NCI-H524 treated with DMSO at 0.1 percent for 48 hours (cell line): ENCODE measurements at places on chromosomes 7 and 10.

DNA sequence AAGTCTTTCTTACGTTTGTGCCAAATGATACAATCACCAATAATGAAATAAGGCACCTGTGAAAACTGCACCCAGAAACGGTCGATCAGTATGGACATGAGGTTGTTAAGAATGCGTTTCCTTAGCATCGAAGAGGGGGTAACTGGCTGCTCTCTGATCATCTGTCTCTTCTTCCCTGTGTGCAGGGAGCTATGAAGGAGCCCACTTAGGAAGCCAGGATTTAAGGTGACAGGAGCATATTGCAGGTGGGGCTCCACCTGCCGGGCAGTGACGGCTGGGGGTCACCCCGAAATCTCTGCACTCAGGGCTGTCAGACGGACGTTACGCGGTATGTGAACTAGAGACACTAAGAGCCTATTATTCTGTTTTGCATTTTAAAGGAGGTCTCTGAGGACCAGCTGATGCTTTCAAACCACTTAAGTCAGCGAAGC lies 64.5 kb downstream of the CARD11 start:
- no peak for DNase-seq

- DNase-seq = no peak
These were observed 15.8 kb downstream of the SFXN4 start for GRCh38 chr10:119149729-119150128.

GRCh38 chr7:22990588-22990949 lies 23.4 kb downstream of the HYCC1 start:
- no peak for DNase-seq

GRCh38 chr10:42987575-42987974 lies 89.3 kb upstream of the RET start:
- DNase-seq = no peak

- no peak for DNase-seq
These were observed 47.9 kb upstream of the FAM20C start for GRCh38 chr7:144454-144826.

DNA sequence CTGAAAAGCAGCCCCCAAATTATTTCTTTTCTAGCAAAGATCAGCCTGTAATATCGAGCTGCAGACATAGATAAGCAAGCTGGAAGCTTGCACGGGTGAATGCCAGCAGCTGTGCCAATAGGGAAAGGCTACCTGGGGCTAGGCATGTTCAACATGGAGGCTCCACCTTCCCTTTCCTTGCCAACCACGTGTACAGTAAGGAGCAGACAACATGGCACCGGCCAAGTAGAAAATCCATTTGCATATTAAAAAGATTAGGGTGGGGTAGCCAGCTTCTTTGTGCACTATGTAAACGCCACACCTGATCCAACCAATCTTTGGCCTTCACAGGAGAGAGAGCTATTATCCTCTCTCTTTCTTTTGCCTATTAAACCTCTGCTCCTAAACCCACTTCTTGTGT lies 56.7 kb upstream of the SEPHS1 start:
- no peak for DNase-seq

DNA sequence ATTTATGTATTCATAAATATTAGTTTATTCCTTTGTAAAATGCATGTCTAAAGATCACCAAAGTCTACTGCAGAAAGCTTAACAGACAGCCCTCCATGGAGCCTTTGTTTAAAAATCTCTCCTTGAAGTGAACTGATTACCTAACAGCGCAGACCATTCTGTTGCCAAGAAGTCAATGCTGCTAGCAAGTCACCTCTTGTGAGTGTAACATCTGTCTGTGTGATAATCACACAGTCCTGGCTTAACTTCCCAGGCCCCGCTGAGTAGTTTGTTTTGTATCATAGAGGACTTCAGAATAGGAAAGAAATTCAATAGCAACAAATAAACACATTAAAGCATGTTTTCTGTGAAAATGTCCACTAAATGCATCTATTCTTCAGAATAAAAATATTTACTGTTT lies 435.3 kb upstream of the IGFBP3 start:
- DNase-seq = no peak

DNA sequence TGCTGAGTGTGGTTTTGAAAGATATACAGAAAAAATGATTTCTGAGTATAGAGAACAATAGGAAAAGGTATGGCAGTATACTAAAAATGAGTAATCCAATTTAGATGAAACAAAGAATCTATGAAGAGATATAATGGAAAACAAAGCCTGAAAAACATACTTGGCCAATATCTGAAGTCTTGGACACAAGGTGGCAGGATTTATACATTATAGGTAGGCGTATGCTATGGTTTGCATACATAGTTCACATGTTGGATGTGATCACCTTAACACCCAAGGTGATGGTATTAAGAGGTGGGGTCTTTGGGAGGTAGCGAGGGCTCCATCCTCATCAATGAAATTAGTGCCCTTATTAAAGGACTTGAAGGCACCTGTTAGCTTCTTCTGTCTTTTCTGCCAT lies 34.5 kb upstream of the BPGM start:
- no peak for DNase-seq

- DNase-seq = no peak
These were observed 6.2 kb downstream of the VWA2 start for GRCh38 chr10:114245121-114245791.

DNA sequence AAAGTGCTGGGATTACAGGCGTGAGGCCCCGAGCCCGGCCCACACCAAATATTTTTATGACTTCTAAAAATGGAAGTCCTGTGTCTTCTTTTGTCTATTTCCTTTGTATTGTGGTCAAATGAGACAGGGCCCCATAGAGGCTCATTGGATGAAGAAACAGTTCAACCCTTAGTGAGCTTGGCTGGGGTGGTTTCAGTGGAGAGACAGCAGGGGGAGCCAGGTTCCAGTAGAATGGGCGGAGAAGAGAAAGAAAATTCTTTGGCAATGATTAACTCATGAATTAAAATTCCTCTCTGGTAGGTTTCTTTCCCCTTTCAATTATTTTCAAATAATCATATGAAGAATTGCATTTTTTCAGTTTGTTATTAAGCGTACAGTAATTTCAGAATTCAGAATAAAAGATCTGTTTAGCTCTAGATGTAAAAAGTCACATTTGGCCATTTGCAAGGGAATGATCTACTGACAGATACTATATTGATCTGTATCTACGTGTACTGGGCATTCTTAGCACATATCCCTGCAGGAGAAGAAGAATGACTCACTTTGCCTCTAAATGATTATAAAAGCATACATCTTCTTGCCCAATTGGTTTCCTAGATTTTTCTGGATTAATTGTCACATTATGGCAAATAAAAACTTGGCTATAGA lies 43.2 kb downstream of the PNLIPRP3 start:
- DNase-seq = no peak

DNA sequence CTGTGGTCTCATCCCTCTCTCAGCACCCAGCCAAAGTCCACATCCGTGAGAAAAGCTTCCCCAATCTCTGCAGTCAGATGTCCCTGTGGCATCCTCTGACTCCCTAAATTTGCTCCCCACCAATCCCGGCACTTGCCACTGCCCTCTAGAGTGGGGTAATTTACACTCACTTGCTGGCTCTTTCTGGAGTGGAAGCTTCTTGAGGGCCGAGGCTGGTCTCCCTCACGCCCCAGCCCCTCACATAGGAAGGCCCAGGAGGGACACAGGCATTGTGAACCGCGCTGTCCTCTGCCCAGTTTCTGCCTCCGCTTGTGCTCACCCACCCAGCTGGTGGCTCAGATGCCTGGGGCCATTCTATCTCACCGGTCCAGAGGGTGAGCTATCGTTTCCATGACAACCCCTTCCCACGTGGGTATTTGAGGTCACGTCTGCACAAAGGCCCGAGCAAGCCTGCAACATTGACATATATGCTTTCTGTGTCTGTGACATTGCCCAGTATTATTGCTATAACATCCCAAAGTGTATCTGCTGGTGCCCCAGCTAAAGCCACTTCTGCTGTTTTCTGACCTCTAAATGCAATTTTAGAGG lies 97.3 kb upstream of the CTBP2 start:
- no peak for DNase-seq

- DNase-seq = no peak
These were observed 2.8 kb downstream of the TRIM56 start for GRCh38 chr7:101088069-101088425.

- DNase-seq = no peak
These were observed 383.8 kb upstream of the SORCS1 start for GRCh38 chr10:107548301-107548700.

GRCh38 chr10:72082856-72083789 lies 5.2 kb downstream of the SPOCK2 start:
- no peak for DNase-seq

GRCh38 chr7:17994079-17994850 lies 33.4 kb downstream of the PRPS1L1 start:
- no peak for DNase-seq

GRCh38 chr7:47659664-47660462 lies 78.0 kb upstream of the TNS3 start:
- DNase-seq = no peak

- no peak for DNase-seq
These were observed 15.3 kb upstream of the ADAM22 start for GRCh38 chr7:87918740-87919139.
